ENCODE measurements at places on chromosomes 7 and 10.

GRCh38 chr7:40199076-40199802 lies 64.4 kb downstream of the SUGCT start:
- no peak for DNase-seq

GRCh38 chr7:106104721-106105260 lies 7.3 kb downstream of the SYPL1 start:
- no peak for DNase-seq

GRCh38 chr10:70779088-70779487 lies 6.1 kb downstream of the TBATA start:
- no peak for DNase-seq

DNA sequence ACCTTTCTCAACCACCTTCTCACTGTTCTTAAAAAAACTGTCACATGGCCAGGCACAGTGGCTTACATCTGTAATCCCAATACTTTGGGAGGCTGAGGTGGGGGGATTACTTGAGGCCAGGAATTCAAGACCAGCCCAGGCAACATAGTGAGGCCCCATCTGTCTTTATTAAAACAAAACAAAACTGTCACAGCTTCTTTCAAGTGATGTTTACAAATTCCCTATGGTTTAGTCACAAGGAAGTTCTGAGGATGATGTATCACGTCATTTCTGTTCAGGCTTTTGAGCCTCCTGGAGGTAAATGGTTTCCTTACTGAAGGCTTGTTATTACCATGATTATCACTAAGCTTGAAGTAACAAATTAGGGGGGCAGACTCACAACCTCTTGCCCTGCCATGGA lies 186.2 kb downstream of the CFTR start:
- DNase-seq = no peak

DNA sequence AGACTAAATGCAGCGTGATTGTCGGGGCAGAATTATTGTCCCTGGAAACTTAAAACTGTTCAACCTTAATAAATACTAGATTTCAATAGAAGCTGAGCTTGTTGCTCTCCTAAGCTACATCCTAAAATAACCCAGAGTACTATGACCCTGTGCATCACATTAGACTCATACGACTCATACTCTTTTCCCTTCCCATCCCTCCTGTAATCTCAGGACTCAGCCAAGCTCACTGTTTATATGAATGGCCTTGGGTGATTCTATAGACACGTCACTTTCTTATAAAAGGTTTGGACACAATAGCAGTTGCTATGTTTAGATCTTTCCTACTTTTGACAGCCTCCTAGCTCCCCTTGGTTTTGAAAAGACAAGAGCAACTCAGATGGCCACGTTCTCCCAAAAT lies 17.2 kb downstream of the TCF7L2 start:
- DNase-seq = no peak

DNA sequence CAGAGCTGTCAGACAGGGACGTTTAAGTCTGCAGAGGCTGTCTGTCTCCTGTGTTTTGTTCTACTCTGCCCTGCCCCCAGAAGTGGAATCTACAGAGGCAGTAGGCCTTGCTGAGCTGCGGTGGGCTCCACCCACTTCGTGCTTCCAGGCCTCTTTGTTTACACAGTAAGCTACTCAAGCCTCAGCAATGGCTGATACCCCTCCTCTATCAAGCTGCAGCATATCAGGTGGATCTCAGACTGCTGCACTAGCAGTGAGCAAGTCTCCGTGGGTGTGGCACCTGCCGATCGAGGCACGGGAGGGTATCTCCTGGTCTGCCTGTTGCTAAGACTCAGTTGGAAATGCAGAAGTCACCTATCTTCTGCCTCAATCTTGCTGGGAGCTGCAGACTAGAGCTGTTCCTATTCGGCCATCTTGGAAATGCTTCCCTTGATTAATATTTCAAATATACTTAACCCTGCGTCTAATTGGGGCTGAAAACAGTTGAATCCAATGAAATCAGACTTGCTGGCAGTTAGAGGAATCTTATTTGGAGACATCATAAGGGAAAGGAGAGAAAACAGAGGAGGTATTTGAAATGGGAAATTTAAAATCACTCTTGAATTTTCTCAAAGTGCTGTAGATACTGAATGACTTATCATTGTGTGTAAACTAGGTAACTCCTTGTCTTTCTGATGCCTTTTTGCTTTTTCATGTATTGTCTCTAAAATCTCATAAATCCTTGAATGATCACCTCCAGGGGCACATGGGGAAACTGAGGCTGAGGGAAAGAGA lies 13.8 kb upstream of the CYP3A5 start:
- DNase-seq = no peak

DNA sequence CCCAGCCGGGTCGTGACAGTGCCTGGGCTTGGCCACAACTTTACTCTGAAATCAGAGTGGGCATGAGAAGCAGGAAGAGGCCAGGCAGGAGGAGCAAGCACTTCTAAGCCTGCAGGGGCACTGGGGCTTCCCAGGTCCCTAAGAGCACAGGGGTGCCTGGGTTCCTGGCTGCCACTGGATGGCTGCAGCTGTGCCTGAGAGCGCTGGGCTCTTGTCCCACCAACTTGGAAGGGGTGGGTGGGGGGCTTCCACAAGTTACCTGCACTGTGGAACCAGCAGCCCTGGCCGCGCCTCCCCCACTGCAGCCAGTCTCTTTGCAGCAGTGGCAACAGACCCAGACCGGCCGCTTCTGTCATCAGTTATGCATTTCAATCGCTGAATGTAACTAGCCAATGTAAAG lies 434.7 kb upstream of the GRM3 start:
- no peak for DNase-seq

DNA sequence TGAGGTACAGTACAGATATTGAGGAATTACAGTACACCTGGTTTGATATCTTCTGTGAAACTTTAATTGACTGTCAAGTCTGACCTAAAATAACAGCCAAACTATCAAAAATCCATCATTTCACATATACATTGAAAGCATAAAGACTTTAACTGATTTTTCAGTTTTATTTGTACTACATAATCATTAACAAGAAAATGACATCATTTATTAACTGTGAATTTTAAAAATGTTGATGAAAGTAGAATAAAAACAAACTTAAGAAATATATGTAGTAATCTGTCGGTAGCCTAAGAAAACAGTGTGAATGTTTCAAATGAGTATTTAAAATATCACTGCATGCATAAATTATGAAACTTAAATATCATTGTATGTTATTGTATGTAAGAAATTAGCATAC lies 836.7 kb upstream of the GHITM start:
- DNase-seq = no peak

GRCh38 chr7:99393355-99394187 lies 14.8 kb downstream of the PDAP1 start:
- no peak for DNase-seq

DNA sequence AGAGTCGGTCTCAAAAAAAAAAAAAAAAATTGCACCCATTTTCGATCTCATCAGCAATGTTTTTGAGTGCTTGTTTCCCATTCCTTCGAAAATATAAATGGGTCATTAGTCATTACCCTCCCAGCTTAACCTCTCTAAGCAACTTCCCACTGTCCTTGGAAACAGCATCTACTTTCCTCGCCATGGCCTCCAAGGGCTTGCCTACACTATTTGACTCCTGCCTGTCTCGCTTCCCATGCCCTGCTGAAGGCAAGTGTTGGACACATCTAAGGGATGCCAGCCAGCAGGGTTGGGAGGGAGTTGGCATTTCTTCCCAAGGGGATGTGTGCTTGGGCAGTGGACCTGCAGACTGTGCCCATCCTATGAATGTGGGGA lies 12.7 kb upstream of the RHBDD2 start:
- no peak for DNase-seq

DNA sequence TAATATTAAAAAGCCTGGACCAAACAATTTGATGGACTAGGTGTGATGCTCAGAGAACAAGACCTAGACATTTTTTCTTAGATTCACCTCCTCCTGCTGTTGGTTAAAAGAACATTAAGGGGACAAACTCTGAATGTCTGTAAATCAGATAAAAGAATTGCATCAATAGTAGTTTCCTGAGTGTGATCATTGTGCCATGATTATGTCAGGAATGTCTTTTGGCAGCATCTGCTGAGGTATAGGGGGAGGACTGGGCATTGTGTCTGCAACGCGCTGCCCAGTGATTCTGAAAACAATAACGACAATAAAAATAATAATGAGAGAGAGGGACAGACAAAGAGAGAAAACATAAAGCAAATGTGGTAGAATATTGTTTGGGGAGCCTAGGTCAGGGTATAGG lies 6.9 kb downstream of the C7orf57 start:
- no peak for DNase-seq

Measured in CD4-positive, alpha-beta T cell treated with Interleukin-1 beta for 1 hour (primary cell).